ENCODE measurements at places on chromosomes 3 and 15.

- peak; percentile 32 for DNase-seq
Observed at GRCh38 chr3:167350245-167350862, 29.7 kb downstream of the ZBBX start.

DNA sequence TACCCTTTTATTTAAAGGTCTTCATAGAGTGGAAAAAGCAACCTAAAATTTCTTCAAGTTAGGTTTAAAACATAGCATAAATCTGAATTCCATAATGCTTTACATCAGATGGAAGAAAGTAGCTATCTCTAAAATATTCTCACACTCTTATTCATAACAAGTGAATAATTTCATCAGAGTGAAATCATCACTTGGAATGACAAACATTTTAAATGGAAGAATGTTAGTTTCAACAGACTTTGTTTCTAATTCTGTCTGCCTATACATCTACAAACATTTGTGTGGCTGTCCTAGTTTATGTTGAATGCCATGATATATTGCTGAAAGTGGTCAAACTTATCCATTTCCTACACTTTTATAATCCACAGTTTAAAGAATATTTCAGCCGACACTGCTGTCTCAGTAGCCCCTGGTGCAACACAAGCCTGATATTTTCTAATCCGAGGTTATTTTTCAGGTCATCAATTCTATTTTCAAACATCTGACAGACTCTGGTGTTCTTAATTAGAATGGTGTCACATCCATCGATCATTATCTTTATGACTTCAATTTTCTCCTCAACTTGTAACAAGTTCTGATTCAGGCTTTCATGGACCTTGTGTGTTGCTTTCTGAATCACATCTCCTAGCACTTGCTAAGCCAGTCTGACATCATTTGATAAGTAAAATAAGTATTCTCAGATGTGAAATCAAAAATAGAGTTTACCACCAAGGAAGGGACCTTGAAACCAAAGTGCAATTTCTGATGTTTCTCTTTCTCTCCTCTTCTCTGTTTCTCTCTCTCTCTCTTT, 17.1 kb upstream of the CNTN3 start:
- peak; percentile 25 for DNase-seq

DNA sequence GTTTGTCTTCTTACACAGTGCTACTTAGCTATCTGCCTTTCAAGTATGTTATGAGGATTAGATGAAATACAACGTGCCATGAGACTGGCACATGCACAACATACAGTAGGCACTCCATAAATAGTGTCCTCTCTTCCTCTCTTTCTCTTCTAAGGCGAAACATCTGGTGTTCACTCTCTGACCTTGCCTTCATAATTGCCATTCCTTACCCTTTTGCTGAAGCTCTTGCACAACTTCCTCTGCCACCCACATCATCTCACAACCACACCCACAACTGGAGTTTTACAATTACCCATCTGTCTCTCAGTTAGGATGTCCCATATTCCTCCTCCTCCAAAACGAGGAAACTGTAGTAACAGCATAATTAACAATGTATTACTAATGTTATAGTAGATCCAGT, 26.4 kb upstream of the ACP3 start:
- DNase-seq: peak; percentile 63

DNA sequence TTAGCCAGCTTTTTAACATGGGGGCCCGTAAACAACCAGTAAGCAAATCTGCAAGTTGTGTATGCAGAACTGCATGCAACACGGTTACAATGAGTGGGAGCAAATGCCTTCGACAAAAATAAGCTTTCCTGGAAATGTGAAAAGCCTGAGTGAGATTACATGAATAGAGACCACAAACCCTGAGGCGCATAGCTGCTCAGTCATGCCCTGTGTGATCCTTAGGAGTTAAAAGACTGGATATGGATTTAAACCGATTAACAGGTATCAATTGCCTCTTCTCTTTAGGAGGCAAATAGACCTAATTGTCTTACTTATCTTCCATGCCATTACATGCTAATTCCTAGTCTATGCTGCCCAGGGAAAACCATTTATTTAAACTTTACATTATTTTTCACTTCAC, 810.3 kb downstream of the ROBO1 start:
- DNase-seq: no peak

- no peak for DNase-seq
Observed at GRCh38 chr3:49462222-49462621, 7.8 kb upstream of the DAG1 start.

DNA sequence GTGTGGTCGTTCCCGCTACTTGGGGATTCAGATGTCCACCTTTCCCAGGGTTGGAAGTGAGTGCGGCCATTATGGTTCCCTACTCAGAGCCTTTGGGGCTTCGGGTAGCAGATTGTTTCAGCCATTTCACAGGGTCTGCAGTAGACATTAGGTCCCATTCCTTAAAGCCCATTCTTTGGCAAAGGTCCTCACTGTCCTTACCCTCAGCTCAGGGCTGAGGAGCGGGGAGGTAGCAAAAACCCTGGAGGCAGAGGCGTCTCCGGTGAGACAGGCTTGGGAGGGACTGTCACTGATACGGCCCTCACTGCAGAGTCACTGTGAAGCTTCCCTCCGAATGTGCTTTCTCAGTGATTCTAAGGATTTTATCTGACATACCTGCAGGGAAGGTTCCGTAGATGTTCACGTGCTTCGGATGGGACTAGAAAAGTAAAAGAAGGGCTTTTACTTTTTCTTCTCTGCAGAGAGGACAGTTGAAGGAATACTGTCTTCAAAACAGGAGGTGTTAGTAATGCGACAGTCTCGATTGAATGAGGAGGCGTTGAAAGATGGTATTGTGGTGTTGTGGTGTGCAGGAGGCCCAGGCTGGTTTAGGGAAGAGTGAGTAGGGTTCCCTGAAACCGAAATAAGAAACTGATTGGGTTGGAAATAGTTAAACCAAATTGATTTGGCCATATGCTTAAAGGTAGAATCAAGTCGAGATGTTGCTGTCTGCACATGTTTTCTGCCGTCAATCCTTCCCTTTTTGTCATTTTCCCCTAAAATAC, 630 bp downstream of the ATP6V1A start:
- DNase-seq: peak; percentile 12

GRCh38 chr3:111335512-111336303, 206.3 kb upstream of the CD96 start:
- DNase-seq: no peak

All from fibroblast of pulmonary artery (primary cell).